ENCODE measurements at places on chromosomes 5 and 9. TPM values are rescaled to one million over a fixed set of nuclear protein-coding genes. Genes with fewer than 3 reads are reported as not detected.

EEIG1 gene
- 28.2 TPM for total RNA-seq

EFCAB9 gene
- total RNA-seq: not detected

KCNMB1 gene
- total RNA-seq: 0.35 TPM

IL9 gene
- not detected for total RNA-seq

FCN1 gene
- 70.3 TPM for total RNA-seq

GRXCR2 gene
- total RNA-seq: not detected

PTPDC1 gene
- total RNA-seq: 2.8 TPM

DNA sequence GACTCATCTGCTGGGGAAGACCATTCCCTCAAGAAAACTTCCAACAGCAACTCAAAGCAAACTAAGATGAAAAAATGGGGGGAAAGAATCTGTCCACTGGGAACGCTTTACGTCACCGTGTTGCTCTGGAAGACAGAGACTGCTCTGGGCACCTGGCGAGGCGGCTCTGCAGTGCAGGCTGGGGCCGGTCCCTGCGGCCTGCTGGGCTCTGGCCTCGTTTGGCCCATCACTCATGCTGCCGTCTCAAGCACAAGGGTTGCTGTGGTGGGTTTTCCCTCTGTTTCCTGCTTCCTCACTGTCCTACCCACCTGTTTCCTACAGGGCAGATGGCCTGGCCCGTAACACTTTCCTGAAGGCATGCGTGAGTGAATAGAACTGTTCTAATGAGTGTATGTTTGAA, 92.9 kb upstream of the OTULINL start:
- H3K27me3 ChIP-seq: no peaks in the 10 kb centered on the region
- H3K36me3 ChIP-seq: peaks cover 11% of the 10 kb centered on the region
- DNase-seq: no peak
- peaks cover 9% of the 10 kb centered on the region for H3K4me1 ChIP-seq
- H3K27ac ChIP-seq: no peak overlapping the region
- no peak overlapping the region for H3K4me3 ChIP-seq

DNA sequence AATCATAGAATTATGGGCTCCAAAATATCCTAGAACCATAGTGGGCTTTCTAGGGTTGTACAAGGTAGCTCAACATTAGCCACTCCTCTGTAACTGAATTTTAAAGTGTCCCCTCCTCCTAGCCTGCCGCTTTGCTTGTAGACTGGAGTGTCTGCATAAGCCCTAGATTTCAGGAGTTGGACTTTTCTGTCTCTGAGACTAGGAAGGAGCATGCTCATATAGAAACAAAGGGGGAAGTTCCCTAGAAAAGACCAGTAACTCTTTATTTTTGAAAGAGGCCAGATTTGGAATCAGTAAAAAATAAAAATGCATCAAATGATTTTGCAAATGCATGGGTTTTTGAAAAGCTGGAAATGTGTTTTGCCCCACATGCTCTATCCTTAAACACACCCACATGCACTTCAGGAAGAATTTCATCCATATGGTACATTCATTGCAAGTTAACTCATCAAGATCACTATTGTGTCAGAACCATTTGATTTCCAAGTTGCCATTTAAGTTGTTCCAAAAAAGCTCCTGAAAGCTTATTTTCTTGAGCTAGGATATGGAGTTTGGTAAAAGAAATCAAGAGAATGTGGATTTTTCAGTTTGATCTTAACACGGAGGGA, 121.0 kb upstream of the NR3C1 start:
- no peaks in the 10 kb centered on the region for H3K36me3 ChIP-seq

DNA sequence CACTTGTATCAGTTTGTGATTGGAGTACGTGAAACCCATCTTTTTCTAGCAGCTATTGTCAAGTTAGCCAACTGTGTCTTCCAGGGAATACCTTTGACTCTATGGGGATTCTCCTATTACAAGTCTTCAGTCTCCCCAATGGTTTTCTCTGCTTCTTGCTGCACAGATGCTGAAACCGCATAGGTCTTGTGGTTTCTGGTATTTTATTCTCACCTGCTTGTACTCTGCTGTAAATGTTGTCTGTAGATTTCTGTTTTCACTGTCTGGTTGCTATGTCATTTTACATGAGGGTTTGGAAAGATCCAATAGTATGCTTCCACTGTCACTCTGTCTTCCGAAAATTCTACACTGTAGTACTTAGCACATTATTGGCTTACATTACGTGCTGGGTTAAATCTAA, 1196.9 kb upstream of the C9orf72 start:
- DNase-seq: no peak
- H3K4me3 ChIP-seq: no peak overlapping the region
- no peaks in the 10 kb centered on the region for H3K36me3 ChIP-seq
- no peaks in the 10 kb centered on the region for H3K27me3 ChIP-seq

- no peaks in the 10 kb centered on the region for H3K36me3 ChIP-seq
- no peaks in the 10 kb centered on the region for H3K4me1 ChIP-seq
- H3K27me3 ChIP-seq: no peaks in the 10 kb centered on the region
- no peak overlapping the region for H3K27ac ChIP-seq
- no peak for DNase-seq
These were observed 308.4 kb downstream of the PSAT1 start for GRCh38 chr9:78605041-78606000.

GRCh38 chr9:1837453-1838084, 177.6 kb upstream of the SMARCA2 start:
- no peak overlapping the region for H3K27ac ChIP-seq
- no peaks in the 10 kb centered on the region for H3K36me3 ChIP-seq
- no peaks in the 10 kb centered on the region for H3K27me3 ChIP-seq
- no peak overlapping the region for H3K4me3 ChIP-seq

GRCh38 chr9:91935066-91935749, 14.8 kb downstream of the ROR2 start:
- no peaks in the 10 kb centered on the region for H3K36me3 ChIP-seq
- H3K4me1 ChIP-seq: no peaks in the 10 kb centered on the region
- no peak overlapping the region for H3K4me3 ChIP-seq
- H3K27ac ChIP-seq: no peak overlapping the region

- no peaks in the 10 kb centered on the region for H3K36me3 ChIP-seq
- H3K4me3 ChIP-seq: no peak overlapping the region
- H3K4me1 ChIP-seq: no peaks in the 10 kb centered on the region
- no peak for DNase-seq
- H3K27me3 ChIP-seq: no peaks in the 10 kb centered on the region
These were observed 75.4 kb downstream of the STK32A start for GRCh38 chr5:147310059-147310704.

GRCh38 chr5:10123254-10123989, 126.3 kb downstream of the ATPSCKMT start:
- H3K36me3 ChIP-seq: no peaks in the 10 kb centered on the region
- H3K4me1 ChIP-seq: no peaks in the 10 kb centered on the region
- H3K4me3 ChIP-seq: no peak overlapping the region
- no peak overlapping the region for H3K27ac ChIP-seq

DNA sequence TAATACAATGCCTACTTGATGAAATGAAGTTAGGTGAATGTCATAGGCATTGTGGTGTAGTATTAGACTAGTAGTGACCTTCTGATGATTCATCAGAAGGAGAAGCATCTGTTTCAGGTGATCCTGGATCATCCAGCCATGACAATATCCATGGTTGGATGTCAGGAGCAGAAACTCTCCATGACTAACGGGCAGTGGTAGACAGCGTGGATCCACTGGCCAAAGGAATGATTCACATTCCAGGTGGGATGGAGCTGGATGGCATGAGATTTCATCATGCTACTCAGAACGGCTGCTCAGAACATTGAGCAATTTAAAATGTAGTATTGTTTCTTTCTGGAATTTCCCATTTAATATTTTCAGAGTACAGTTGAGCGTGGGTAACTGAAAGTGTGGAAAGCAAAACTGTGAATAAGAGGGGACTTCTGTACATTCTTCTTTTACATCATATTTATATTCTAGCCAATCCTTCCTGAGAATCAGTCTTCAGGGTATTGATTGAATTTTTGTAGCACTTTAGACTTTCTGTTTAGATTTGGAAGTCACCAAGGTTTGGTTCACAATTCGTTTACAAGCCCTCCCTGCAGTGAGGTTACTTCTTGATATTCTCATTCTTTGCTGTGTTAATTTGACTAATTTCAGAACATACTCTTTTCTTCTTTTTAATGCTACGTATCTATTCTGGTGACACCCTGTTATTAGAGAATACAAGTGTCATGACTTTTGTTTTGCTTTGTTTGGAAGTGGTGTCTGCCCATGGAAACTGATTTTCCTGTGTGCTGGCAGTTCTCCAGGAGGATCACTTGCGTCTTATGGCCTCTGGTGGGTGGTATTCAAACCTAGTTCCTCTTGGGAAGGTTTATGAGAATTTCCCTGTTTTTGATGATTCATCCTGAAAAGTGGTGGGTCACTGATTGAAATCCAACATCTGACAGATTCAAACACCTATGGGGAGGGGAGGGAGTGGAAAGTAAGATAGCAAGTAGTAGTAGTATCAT, 12.2 kb upstream of the CLINT1 start:
- no peaks in the 10 kb centered on the region for H3K27me3 ChIP-seq
- H3K27ac ChIP-seq: no peak overlapping the region
- no peak for DNase-seq
- H3K4me3 ChIP-seq: no peak overlapping the region

- H3K4me1 ChIP-seq: peaks cover 18% of the 10 kb centered on the region
- no peaks in the 10 kb centered on the region for H3K36me3 ChIP-seq
- no peak for DNase-seq
- H3K4me3 ChIP-seq: no peak overlapping the region
These were observed 16.0 kb downstream of the CAPSL start for GRCh38 chr5:35922468-35922867.

- H3K27ac ChIP-seq: no peak overlapping the region
- no peak for DNase-seq
- H3K36me3 ChIP-seq: no peaks in the 10 kb centered on the region
- H3K27me3 ChIP-seq: peaks cover 7% of the 10 kb centered on the region
These were observed 70.4 kb downstream of the SFXN1 start for GRCh38 chr5:175548626-175549311.

GRCh38 chr5:169165052-169165451, 135.9 kb downstream of the SLIT3 start:
- no peak overlapping the region for H3K4me3 ChIP-seq
- H3K36me3 ChIP-seq: no peaks in the 10 kb centered on the region
- no peaks in the 10 kb centered on the region for H3K27me3 ChIP-seq
- DNase-seq: no peak
- no peaks in the 10 kb centered on the region for H3K4me1 ChIP-seq
- no peak overlapping the region for H3K27ac ChIP-seq

GRCh38 chr5:3852161-3852916, 256.7 kb downstream of the IRX1 start:
- DNase-seq: no peak
- no peaks in the 10 kb centered on the region for H3K36me3 ChIP-seq
- H3K4me1 ChIP-seq: no peaks in the 10 kb centered on the region
- no peak overlapping the region for H3K27ac ChIP-seq

DNA sequence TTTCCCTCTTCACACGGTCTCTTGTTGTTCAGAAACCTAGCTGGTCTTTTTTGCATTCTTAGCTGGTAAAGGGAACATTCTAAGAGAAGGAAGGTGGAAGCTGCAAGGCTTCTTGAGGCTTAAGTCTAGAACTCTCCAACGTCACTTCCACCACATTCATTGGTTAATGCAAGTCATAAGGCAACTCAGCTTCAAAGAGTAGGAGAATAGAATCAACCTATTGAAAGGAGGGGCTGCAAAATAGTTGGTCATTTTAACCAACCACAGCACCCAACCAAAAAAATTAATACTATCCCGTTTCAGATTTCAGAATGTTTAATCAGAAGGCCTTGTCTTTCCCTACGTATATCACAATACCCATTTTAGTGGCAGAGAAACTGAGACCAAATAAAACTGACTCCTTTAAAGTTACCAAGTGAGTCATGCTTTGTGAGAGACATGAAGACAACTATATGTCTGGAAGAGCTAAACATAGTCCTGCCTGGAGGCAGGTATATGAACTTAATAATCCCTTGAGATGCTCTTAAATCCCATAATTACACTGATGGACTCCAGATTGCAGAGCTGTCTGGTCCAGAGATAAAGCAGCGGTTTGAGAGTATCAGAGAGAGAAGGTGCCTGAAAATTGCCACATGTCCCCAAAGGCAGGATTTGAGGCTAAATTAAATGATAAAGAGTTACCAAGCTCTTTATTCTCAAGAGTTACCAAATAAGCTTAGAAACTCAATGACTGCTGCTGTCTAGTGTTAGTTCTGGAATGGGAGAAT, 14.4 kb downstream of the DOCK8 start:
- no peaks in the 10 kb centered on the region for H3K36me3 ChIP-seq
- H3K4me1 ChIP-seq: peaks cover 11% of the 10 kb centered on the region
- DNase-seq: no peak
- H3K4me3 ChIP-seq: no peak overlapping the region
- H3K27me3 ChIP-seq: no peaks in the 10 kb centered on the region

- no peaks in the 10 kb centered on the region for H3K27me3 ChIP-seq
- H3K27ac ChIP-seq: no peak overlapping the region
- DNase-seq: no peak
- H3K4me1 ChIP-seq: peaks cover 3% of the 10 kb centered on the region
- no peaks in the 10 kb centered on the region for H3K36me3 ChIP-seq
These were observed 145.0 kb upstream of the COL5A1 start for GRCh38 chr9:134496413-134497282.

DNA sequence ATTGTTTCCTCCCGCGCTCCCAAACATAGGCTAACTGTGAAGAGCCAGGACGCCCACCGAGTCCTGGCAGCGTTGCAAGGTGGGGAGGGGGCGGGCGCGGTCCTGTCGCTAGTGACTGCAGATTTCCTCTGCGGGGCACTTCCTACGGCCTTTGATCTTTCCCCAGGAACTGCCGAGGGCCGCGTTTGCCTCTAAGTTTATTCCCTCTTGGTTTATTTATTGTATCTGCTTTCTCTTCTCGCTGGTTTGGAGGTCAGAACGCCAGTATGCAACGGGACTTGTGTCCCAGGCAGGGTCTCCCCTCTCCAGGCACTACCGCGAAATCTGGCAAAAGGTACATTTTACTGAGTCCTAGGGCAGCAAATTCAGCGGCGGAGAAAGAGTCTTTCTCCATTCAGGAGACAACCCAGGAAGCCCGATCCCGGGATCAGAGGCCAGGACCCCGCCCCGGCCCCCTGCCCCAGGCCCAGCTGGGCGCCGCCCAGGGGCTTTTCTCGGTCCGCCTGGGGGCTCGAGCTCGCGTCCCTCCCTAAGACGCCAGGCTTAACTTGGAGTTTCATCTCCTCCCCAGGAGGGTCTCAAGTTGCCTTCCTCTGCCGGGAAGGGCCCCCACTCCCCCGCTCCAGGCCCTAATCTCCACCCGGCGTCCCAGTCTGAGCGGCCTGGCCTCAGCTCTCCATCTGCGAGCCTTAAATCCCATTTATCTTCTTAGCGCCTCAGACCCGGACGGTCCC, 884 bp upstream of the EGFLAM start:
- no peak overlapping the region for H3K27ac ChIP-seq
- peaks cover 22% of the 10 kb centered on the region for H3K27me3 ChIP-seq
- no peak overlapping the region for H3K4me3 ChIP-seq
- no peaks in the 10 kb centered on the region for H3K36me3 ChIP-seq
- H3K4me1 ChIP-seq: no peaks in the 10 kb centered on the region

Measured in natural killer cell (primary cell).